ENCODE measurements at places on chromosomes 11 and 22.

GRCh38 chr11:88357323-88358039 is 19.9 kb upstream of the CTSC start:
- no peak for DNase-seq

DNA sequence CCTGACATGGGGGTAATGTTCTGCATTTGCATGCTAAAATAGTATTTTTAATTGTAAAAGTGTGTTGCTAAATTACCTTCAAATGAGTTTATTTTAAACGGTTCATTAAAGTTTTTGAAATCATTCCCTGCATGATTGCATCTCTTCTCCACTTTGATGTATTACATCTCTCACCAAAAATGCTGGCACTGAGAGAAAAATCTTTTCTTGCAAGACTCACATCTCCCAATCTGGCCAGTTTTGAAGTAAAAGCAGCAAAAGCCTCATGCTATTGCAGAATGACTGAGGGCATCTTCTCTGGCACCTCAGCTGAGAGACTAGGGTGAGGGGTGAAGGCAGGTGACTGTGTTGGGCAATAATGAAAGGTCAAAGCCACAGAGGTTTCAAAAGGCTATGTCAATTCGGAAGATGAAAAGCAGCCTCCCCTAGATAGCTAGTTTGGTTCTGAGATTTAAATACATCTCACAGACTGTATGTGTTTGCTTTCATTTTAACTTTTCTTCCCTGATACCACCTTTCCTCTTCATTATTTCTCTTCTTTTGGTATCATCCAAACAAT is 292.2 kb upstream of the RAG2 start:
- DNase-seq = no peak

DNA sequence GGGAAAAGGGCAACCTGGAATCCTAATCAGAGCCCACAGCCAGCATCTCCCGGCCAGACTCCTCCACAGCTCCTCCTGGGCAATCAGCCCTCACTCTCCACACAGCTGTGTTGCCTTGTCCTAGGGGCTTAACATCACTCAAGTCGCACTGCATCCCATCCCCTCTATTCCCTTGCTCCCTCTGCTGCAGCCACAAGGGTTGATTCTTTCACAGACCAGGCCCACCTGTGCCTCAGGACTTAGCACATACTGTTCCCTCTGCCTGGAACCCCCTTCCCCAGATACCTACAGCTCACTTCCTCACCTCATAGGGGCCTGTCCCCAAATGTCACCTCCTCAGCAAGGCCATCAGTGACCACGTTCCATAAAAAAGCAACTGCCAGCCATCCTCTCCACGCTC is 18.4 kb downstream of the SPATA19 start:
- no peak for DNase-seq

DNA sequence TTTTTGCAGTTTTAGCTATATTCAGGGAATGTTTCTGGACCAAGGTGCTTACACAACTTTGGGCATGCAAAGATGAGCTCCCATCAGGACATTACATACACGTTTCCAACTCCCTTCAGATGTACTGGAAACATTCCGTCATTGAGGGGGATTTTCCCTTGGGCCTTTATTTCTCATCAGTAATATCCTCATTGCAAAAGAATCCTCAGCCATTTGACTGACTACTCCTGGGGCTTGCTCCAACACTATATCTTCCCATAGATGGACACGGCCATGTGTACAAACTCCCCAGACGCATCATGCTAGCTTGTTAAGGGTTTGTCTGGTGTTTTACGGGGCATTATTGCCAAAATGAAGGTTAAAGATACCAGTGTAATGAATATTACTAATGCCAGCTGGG is 59.3 kb upstream of the NUP160 start:
- no peak for DNase-seq

DNA sequence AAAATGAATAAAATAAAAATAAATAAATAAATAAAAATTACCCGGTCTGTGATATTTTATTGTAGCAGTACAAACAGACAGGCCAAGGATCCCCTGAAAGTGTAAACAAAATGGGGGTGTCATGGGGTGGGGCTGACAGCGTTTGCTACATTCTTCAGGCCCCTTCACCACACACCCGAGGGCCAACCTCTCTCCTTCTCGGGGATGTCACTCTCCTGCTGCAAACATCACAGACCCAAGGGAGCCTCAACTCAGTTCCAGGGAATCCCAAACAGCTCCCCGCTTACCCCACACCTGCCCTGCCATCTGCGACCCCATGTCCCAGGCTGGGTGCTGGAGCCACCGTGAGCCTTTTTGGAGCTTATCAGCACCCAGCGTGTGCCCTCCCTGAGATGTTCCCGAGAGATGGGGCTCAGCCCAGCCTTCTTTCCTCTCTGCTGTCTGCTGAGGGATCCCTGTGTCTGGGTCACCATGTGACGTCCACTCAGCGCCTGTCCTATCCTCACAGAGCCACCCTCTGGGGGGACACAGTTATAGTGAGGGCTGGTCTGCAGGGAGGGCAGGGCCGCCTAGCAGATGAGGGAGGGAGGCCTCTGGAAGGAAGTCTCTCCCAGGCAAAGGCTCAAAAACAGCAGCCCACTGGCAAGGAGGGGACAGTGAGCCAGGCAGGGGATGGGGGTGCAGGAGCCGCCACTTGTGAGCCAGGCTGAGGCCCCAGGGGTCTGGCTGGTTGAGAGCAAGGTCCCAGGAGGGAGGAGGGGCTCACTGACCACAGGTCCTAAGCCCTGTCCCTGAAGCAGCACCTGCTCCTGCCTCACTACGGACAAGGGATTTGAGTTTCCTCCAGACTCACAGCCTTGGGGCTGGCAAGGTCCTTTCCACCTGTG is 1041.6 kb downstream of the BRD1 start:
- DNase-seq = peak; percentile 50

DNA sequence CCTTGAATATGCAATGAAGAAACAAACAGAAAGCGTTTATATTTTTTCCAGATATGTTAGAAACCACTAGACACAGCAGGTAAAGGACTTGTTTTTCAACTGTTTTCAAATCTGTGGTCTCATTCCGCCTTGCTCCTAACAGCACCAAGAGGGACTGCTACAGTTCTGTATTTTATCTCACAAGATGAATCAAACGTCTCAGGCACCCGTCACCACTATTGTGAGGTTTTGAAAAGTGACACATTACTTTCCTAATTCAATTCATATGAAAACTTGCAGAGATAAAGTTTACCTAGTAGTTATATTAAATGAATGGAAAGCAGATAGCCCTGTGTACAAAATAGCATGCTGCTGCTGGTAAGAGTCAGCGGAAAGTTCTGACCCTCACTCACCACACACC is 386.3 kb downstream of the ETS1 start:
- no peak for DNase-seq

DNA sequence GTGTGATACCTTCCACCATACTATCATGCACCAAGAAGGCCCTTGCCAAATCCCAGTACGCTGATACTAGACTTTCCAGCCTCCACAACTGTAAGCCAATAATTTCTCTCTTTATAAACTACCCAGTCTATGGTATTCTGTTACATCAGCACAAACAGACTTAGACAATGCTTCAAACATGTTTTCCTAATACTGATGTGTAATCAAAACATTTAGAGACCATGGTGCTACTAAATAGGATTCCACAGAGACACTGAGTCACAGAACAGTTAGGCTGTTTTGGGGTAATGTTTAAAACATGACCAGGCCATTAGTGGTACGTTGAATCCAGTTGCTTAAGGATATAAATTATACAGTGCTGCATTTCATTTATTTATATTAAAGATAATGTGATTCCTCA is 103.7 kb downstream of the PICALM start:
- DNase-seq = no peak

GRCh38 chr11:1163911-1164735 is 6.4 kb downstream of the MUC5AC start:
- peak; percentile 59 for DNase-seq

DNA sequence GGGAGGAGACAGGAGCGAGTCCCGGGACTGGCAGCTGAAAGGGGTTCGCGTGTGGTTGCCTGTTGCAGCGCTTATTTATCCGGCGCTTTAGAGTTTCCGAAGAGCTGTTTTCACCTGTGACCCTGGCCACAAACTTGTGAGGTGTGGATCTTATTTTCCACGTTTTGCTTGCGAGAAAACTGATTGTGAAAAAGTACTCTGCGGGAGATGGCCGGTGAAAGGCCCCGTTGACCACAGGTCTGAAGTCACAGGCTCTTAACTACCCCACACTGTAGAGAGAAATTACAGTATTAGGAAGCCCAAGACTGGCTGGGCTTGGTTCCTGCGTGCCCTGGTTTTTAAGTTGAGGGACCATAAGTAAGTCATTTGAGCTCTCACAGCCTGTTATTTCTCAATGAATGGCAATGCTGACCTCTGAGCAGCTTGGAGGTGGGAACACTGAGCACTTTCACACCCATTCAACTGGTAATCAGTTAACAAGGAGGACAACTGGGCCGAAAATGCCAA is 379 bp upstream of the RAB38 start:
- no peak for DNase-seq

DNA sequence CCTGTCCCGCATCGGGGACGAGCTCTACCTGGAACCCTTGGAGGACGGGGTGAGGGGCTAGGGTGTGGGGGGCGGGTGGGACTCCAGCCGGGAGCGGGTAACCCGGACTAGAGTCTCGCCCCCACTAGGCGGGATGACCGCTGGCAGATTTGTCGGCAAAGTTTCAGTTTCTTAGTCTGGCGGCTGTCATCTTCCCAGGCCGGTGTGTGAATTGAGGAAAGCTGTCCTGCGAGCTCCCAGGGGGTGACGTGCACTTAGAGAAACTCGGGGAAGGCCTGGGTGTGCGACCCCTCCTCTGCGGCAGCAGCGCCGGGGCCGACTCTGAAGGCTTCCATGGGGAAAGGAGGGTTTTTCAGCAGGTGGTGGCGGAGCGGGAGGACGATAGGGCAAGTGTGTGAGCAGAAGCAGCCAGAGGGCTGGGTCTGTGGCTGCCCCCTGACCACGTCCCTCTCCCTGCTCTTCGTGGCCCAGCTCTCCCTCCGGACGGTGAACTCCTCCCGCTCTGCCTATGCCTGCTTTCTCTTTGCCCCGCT is 463 bp downstream of the RAD9A start:
- DNase-seq = no peak

GRCh38 chr22:37199760-37200108 is 11.7 kb upstream of the C1QTNF6 start:
- DNase-seq = no peak

DNA sequence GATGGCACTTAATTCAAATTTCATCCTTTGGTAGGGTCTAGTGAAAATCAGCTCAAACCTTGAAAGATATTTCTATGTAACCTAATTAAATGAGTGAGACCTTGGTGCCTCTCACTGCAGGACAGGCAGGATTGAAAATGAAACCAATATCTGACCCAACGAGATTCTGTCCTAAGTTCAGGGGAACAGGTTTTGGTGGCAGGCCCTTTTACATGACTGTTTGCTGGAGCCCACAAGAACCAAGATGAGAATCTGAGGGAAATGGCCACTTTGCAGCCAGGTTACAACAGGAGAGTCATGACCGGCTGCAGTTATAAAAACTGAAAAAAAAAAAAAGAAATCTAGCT is 130.2 kb downstream of the TRIM44 start:
- DNase-seq = no peak

DNA sequence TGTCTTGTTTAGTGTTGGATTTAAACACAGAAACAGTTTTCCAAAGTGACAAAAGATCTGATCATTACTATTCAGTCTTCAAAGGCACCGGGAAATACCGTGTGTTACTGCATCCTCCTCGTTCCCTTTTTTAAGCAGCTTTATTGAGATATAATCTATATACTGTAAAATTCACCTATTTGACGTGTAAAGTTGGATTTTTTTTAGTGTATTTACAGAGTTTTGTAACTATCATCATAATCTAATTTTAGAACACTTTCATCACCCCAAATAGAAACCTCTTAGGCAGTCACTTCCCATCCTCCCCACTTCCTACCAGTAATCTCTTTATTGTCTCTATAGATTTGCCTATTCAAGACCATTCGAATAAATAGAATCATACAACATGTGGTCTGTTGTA is 1.4 kb downstream of the ANO5 start:
- DNase-seq = no peak

- no peak for DNase-seq
Measured at GRCh38 chr11:92576315-92576714, 351.7 kb downstream of the FAT3 start.

DNA sequence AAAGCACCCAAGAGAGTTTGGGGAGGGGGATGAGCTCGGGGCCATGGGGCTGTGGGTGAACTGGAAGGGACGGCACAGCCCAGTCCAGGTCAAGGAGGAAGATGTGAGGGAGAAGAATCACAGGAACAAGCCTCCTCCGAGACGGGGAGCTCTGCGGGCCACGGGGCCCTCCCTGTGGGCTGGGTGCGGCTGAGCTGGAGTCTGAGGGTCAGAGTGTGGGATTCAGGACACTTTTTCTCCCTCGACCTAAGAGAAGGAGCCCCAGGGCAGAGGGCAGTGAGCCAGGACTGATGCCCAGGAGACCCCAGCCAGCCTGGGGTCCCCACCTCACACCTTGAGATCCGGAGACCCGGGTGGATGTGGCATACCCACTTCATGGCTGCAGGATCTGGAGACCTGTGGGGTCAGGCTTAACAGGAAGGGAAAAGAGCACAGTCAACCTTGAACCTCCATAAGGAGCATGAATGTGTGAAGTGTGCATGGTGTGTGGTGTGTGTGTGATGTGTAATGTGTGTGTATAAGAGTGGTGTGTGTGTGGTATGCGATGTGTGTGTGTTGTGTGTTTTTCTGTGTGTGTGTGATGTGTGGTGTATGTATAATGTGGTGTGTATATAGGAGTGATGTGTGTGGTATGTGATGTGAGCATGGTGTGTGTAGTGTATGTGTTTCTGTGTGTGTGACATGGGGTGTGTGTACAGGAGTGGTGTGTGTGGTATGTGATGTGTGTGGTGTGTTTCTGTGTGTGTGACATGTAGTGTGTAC is 504.6 kb downstream of the BRD1 start:
- peak; percentile 25 for DNase-seq

- no peak for DNase-seq
Measured at GRCh38 chr11:17418444-17419081, 30.1 kb upstream of the KCNJ11 start.

DNA sequence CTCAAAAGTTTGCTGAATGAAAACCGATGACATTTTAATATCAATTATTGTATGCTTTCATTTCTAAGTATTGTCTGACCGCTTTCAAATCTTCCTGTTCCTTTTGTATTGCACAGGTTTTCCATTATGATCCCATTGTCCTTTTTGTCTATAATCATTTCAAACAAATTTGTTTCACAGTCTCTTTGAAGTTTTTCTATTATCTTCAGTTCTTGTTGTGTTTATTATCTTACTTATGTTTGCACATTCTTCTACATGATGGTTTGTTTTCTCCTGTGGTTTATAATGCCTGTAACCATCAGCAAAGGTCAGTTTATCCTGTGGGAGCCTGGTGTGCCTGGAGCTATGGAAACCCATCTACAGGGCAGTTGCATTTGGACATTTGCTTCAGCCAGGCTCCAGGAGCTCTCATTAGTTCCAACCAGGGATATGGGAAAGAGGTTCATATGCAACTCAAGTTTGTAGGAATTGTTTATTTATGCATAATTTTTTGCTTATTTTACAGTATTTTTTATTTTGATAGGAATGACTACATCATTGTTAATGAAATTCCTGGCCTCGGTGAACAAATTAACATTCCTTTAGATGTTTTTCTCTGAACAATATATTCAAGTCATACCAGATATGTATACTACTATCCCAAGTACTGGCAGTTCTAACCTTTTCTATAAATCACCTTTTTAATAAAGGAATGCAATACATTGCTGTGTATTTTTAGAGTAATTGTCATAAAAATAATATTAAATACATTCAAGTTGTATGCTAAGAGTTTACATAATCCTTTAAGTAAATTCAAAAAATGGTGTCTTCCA is 179.2 kb downstream of the SBF2 start:
- DNase-seq = no peak

Measured in activated effector memory CD4-positive, alpha-beta T cell treated with anti-CD3 and anti-CD28 coated beads, Interleukin-2, amount 50 U/mL, for 16 hours (primary cell).